ENCODE measurements at places on chromosomes 1 and 21.

- peak; percentile 71 for DNase-seq
Measured at GRCh38 chr1:178220094-178220493, 126.2 kb downstream of the RASAL2 start.

GRCh38 chr1:160284220-160284781 lies 632 bp downstream of the PEX19 start:
- peak; percentile 92 for DNase-seq

- peak; percentile 73 for DNase-seq
Measured at GRCh38 chr1:176136891-176137290, 70.2 kb downstream of the COP1 start.

DNA sequence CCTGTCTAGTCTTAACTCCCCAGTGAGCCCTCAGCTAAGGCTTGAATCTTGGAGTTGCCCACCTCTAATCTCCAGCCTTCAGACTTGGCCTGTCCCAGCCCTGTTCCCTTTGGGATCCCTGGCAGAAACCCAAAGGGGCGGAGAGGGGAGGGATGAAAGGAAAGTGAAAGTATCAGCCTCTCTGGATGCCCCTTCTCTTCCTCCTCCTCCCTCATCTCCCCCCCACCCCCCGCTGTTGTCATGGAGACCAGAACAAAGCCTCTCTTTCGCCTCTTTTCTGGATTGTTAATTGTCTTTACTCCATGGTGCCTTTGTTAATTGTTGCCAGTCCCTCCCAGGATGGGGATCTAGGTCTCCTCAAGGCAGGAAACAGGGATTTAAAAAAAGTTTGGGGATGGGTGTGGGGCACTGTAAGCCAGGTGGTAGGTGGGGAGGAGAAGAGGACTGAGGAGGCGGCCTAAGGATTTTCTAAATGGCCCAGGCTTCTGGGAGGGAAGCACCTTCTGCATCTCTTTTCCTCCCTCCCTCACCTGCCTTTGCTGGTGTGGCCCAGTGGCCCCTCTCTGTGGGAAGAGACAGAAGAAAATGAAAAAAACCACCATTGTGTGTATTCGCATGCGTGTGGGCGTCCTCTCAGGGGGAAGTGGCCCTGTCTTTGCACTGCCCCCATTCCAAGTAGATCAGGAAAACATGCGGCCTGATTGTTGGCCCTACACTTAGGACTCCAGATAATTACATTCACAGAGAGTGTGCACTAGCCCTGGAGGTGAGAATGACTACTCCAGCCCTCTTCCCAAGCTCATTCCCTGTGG lies 7.5 kb upstream of the SOX13 start:
- no peak for DNase-seq

GRCh38 chr21:41251961-41252642 lies 64.5 kb upstream of the FAM3B start:
- no peak for DNase-seq

DNA sequence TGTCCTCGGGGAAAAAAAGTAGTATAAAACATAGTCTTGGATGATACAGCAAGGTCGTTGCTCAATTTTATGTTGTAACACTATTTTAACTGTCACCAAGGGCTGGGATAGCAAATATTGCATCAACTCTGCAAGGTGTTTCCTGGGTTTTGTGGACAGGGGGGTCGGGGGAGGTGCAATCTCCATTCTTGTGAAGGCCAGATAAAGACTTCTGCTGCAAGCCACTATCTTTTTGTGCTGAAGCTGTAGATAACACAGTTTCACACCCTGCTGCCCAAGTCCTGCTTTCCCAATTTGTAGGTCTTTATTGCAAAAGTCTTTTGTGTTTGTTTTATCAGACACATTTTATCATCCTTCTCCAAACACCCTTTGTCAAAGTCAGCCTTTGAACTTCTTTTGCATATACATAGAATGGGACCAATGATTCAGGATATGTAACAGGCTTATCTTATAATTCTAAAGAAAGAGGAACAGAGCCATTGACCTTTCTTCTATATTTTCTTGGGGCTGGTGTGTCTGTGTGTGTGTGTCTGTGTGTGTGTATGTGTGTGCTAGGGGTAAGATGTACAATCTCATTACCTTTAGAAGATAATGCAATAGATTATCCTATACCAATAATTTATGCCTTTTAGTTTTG lies 140.6 kb downstream of the RUNX1 start:
- peak; percentile 81 for DNase-seq

DNA sequence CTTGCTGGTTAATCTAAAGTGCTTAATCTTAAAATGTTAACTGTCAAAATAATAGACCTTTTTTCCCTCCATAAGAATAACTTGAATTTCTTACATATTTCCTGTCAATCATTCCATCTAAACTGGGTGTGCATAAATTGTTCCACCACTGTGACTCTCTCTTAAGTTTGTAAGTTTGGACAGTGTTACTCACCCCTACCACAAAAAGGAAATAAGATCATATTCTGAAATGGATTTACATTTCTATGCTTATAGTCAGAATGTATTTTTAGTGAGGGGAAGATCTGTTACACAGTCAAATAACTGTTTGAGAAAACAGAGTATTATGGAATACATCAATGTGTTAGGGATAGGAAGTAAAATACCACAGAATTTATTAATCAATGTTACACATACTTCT lies 109.6 kb upstream of the DPYD start:
- peak; percentile 47 for DNase-seq

GRCh38 chr1:207355060-207355459 lies 33.6 kb downstream of the CD55 start:
- no peak for DNase-seq

DNA sequence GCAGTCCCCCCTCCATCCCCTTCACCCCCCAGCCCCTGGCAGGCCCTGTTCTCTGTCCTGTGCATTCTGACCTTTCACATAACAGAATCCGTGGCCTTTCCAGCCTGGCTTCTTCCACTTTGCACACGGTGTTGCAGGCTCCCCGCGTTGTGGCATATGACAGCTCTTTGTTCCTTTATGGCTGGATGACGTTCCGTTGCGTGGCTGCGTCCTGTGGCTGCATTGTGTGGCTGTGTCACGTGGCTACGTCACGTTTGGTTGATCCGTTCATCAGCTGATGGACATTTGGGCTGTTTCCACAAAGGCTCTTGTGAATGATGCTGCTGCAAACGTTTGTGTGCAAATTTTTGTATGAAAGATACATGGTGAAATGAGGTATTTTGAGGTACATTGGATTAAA lies 53.3 kb downstream of the PDE9A start:
- no peak for DNase-seq

DNA sequence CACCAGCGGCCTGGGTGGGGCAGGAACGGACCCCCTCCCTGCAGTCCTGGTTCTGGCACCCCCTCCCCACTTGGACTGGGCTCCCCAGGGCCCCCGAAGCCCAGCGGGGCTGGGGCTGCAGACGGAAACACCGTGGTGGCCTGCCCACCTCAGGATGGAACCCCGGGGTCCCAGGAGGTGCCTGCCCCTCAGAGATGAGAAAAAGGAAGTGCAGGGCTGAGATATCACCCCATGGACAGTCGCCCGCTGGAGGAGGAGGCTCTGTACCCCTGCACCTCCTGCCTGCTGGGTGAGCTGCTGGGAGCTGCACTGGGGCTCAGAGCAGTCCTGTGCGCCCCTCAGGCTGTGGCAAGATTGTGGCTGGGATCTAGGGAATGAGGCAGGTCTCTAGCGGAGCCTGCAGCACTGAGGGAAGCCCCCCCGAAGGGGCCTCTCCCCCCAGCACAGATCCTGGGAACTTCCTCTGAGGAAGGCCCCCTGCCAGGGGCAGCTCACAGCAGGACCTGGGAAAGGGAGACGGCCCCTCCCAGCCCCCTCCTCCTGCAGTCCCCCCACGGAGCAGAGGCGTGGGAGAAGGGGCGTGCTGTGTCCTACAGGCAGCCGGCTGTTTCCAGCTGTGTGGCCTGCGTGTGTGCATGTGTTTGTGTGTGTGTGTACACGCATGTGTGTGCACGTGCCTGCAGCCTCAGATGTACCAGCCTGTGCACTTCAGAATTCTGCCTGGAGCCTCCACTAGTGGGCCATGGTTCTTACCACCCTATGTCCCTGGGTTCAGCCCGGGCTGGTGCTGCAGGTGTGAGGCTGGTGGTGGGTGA lies 6.9 kb downstream of the AGRN start:
- DNase-seq: no peak

- no peak for DNase-seq
Measured at GRCh38 chr1:208036918-208037766, 126.2 kb upstream of the CD34 start.

- DNase-seq: peak; percentile 20
Measured at GRCh38 chr1:66728021-66728420, 24.2 kb upstream of the DYNLT5 start.

DNA sequence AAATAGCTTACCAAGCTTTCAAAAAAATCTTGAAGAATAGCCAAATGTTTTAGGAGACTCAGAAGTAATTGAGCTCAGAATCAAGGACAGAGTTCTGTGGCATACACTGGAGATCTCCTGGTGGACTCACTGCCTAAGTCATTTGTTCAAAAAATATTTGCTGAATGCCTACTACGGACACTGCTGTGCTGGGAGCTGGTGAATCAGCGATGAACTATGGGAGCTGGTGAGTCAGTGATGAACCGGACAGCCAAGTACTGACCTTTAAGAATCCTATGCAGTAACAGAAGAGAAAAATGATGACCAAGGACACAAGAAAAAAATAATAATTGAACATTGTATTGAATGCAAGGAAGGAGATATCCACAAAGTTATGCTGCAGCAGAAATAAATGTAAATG lies 717.9 kb upstream of the CXADR start:
- DNase-seq: peak; percentile 89

- DNase-seq: no peak
Measured at GRCh38 chr1:74199504-74199903, 1.5 kb downstream of the FPGT start.

GRCh38 chr1:12678820-12679219 lies 34.9 kb downstream of the AADACL4 start:
- no peak for DNase-seq

DNA sequence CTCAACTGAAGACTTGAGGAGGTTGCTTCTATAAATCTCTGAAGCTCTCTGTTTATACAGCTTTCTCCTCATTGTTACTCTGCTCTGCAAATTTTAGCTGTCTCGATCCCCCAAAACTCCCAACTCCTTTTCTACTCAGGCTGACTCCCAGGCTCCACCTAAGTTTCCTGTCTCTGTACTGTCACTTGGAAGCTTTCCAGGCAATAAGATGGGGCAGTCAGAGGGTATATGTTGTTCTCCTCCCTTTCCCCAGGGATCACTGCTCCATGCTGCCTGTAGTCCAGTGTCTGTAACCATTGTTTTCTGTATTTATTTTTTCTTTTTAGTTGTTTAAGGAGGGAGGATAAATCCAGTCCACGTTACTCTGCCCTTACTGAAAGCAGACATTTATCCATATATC lies 13.4 kb downstream of the TSNAX start:
- DNase-seq: no peak

GRCh38 chr21:41929248-41929647 lies 24.6 kb downstream of the C2CD2 start:
- DNase-seq: no peak

GRCh38 chr21:42344631-42345030 lies 6.2 kb downstream of the TFF2 start:
- DNase-seq: no peak

DNA sequence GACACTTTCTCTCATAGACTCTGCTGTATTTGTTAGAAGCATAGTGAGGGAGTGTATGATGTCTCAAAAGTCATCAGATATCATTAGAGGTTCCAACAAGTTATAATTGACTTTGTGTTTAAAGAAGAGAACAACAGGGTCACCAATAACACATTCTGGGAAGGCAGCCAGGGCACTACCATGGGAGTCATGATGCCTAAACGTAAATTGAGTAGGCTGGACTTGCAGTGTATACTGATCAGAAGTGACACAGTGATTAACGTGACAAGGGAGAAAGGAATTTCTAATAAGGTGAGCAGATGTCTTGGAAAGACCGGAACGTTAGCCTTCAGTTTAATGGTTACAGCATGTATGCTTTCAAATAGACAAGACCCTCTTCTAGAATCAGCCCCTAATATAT lies 973.2 kb downstream of the NCAM2 start:
- no peak for DNase-seq

DNA sequence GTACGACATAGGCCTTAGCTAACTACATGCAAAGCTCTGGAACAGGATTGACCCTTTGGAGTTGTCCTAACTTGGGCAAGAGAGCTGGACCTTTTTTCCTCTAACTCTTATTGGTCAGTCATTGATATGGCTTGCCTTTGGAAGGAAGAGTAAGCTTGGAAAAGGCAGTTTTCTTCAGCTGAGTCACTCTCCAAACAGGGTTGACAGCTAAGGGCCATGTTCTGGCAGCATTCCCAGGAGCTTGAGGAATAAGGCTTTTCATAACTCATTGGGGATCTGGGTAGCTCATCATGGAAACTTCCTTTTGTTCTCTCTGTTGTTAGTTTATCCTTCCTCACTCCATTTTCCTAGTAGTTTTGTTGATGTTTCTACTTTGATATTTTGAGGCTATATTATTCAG lies 14.5 kb upstream of the ERRFI1 start:
- peak; percentile 98 for DNase-seq

DNA sequence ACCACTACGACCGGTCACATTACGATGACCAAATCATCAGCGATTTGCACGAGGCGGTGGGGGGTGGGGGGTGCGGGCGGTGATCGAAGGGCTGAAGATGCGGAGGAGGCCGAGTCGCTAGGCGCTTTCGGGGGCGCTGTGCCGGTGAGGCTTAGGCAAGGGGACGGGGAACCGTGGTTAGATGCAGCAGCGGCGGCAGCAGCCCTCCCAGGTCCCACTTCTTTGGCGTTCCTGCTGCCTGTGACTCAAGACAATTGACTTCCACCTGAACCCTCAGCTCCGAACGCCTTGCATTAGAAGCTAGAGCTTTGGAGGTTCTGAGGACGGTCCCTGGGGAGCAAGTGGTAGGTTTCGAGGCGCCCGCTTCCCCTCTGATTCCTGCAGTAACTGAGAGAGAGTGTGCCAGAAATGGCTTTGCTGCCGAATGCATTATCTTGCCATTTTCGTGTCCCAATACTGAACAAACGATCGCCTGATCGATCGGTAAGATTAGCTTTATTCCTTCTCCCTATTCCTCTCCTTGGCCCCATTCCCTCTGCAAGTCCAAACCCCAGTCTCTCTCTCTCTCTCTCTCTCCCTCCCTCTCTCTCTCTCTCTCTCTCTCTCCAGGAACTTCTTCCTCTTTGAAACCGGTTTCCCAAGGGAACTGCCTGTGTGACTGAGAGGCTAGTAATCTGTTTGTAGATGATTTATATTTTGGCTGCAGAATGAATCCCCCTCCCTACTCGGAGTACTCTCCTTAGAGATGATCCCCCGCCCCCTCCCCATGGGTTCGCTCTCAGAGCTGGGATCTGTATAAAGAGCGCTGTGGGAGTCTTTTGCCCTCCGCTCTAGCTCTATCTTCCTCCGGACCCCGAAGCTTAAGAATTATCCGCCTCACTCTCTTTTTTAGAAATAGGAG lies 735 bp upstream of the BRINP3 start:
- DNase-seq: peak; percentile 52

GRCh38 chr21:35390013-35390776 lies 341.1 kb upstream of the RUNX1 start:
- peak; percentile 87 for DNase-seq

DNA sequence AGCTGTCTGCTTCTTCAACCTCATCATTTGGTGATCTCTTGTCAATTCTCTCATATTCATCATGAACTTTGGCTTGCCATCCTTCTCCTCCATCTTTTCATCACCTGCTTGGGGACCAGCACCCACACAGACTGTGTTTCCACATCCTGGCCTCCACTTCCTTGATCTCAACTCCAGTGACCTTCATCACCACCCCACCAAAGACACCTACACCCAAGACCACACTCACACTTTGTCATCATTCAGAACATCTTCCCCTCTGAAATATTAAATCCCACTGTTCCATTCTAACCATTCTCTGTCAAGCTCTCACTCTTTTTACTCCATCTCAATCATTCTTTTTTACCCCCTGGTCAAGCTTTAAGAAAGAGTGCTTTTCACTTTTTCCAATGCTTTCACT lies 115.5 kb upstream of the VAV3 start:
- DNase-seq: no peak
